Stimulated activated CD4-positive, alpha-beta T cell treated with anti-CD3 and anti-CD28 coated beads, Interleukin-2, amount 100 ng/mL, for 4 hours (primary cell): ENCODE measurements at places on chromosomes 6 and 20.

DNA sequence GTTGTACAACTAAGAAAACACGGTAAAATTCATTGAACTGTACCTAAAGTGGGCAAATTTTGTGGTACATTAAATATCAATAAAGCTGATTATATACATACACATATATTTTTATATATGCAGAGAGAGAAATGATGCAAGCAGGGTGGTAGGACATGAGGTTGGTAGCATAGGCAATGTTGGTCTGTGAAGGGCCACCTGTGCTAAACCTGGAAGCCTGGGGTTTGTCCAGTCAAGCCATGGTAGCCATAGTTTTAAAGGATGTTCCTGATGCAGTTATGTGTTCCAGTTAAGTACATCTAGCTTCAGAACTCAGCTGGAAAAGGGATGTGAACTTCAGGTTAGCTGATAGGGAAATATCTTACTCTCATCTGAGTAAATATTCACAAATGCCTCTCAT lies 60.1 kb downstream of the TRIM38 start:
- no peak for DNase-seq

DNA sequence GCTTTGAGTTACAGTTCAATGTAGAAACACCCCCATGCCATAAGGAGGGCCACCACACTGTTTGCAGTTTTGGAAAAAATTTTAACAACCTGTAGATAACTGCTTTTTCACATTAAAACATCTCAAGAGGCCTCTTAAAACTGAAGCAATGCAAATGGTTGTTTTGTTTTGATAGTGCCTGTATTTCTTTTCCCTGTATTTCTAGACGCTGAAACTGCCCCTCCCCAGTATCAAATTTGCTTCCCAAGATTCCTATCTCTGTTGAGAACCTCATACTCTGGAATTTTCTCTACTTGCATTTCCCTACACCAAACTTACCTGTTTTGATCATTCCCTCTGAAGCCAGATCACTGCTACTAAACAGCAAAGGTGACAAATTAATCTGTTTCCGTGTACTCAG lies 98.5 kb downstream of the PHACTR1 start:
- DNase-seq = no peak

- DNase-seq = no peak
These were observed 114.9 kb upstream of the ATXN1 start for GRCh38 chr6:16876201-16876600.

- DNase-seq = no peak
These were observed 691.8 kb downstream of the QKI start for GRCh38 chr6:164106345-164106769.

- no peak for DNase-seq
These were observed 598 bp downstream of the HLA-B start for GRCh38 chr6:31356216-31356945.

GRCh38 chr20:40279390-40279789 lies 409.6 kb downstream of the MAFB start:
- no peak for DNase-seq

- DNase-seq = no peak
These were observed 206.8 kb upstream of the SLC35B3 start for GRCh38 chr6:8642131-8642530.

- DNase-seq = no peak
These were observed 11.8 kb downstream of the TOX2 start for GRCh38 chr20:43926287-43927050.

- DNase-seq = no peak
These were observed 1.6 kb upstream of the UBD start for GRCh38 chr6:29561091-29561490.

DNA sequence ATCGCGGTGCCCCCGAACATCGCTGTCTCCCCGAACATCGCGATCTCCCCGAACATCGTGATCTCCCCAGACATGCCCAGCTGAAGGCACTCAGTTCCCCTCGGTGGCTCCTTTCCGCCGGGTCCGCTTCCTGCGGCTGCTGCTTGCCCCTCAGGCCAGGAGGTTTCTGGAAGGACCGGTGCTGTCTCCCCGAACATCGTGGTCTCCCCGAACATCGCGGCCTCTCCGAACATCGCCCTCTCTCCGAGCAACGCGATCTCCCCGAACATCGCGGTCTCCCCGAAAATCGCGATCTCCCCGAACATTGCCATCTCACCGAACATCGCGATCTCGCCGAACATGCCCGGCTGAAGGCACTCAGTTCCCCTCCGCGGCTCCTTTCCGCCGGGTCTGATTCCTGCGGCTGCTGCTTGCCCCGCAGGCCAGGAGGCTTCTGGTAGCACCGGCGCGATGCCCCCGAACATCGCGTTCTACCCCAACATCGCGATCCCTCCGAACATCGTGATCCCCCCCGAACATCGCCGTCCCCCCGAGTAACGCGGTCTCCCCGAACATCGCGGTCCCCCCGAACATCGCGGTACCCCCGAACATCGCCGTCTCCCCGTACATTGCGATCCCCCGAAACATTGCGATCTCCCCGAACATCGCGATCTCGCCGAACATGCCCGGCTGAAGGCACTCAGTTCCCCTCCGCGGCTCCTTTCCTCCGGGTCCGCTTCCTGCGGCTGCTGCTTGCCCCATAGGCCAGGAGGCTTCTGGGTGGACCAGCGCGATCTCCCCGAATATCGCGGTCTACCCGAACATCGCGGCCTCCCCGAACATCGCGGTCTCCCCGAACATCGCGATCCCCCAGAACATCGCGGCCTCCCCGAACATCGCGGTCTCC lies 808 bp downstream of the ULBP1 start:
- no peak for DNase-seq

DNA sequence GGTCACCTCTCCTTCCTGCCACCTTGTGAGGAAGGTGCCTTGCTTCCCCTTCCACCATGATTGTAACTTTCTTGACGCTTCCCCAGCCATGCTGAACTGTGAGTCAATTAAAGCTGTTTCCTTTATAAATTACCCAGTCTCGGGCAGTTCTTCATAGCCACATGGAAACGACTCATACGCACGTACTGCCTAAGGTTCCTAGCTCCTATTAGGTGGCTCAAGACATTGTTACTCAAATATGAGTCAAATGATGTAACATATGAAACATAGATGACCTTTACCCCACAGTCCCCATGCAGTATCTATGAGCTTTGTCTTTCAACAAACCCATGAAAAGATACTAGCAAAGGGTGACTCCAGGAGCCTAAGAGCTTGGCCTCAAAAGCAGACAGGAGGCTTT lies 98.3 kb downstream of the SIM1 start:
- DNase-seq = no peak

DNA sequence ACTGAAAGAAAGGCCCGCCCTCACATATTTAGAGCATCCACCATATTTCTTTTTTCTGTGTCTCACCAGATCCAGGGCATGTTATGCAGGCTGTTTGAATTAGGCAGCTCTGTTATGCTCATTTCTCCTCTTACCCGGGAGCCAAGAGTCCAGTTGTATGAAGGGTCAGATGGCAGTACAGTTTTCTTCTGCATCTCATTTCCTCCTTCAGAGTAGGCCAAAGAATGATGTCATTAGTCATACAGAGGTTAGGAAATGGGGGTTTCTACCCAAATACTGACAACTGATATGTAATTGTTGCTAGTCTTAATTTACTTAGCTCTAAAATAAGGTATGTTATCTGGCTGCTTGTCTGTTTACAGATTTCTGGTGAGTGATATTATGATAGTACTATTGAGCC lies 130.8 kb downstream of the SOBP start:
- DNase-seq = no peak
